Hair follicle dermal papilla cell (primary cell): ENCODE measurements at places on chromosomes 1 and 21. TPM values are rescaled to one million over a fixed set of nuclear protein-coding genes. Genes with fewer than 3 reads are reported as not detected.

Gene ARHGEF16
- total RNA-seq, result not detected in 2 replicates

Gene APOBEC4
- not detected in 2 replicates for total RNA-seq

Gene CLEC20A
- total RNA-seq, result not detected in 2 replicates

Gene VHLL
- not detected in 2 replicates for total RNA-seq

Gene TCEA3
- 21.0 and 21.6 TPM in 2 replicates for total RNA-seq

Gene C1orf94
- under 0.01 TPM in 1 of 2 replicates, not detected in the other for total RNA-seq

Gene AMPD2
- total RNA-seq, result 140 and 147 TPM in 2 replicates

Gene COL9A2
- total RNA-seq, result 2.7 and 4.4 TPM in 2 replicates

Gene AVPR1B
- total RNA-seq, result not detected in 2 replicates

Gene LAPTM5
- 0.97 TPM in 2 replicates for total RNA-seq

Gene EPHB2
- 0.61 and 1.1 TPM in 2 replicates for total RNA-seq

Gene HJV
- total RNA-seq, result not detected in 2 replicates

Gene ARID1A
- total RNA-seq, result 26.8 and 29.0 TPM in 2 replicates

Gene SDC3
- total RNA-seq, result 172 and 175 TPM in 2 replicates
